Activated naive CD4-positive, alpha-beta T cell treated with anti-CD3 and anti-CD28 coated beads, Interleukin-2, amount 50 U/mL, for 72 hours (primary cell): ENCODE measurements at places on chromosomes 1 and 21.

DNA sequence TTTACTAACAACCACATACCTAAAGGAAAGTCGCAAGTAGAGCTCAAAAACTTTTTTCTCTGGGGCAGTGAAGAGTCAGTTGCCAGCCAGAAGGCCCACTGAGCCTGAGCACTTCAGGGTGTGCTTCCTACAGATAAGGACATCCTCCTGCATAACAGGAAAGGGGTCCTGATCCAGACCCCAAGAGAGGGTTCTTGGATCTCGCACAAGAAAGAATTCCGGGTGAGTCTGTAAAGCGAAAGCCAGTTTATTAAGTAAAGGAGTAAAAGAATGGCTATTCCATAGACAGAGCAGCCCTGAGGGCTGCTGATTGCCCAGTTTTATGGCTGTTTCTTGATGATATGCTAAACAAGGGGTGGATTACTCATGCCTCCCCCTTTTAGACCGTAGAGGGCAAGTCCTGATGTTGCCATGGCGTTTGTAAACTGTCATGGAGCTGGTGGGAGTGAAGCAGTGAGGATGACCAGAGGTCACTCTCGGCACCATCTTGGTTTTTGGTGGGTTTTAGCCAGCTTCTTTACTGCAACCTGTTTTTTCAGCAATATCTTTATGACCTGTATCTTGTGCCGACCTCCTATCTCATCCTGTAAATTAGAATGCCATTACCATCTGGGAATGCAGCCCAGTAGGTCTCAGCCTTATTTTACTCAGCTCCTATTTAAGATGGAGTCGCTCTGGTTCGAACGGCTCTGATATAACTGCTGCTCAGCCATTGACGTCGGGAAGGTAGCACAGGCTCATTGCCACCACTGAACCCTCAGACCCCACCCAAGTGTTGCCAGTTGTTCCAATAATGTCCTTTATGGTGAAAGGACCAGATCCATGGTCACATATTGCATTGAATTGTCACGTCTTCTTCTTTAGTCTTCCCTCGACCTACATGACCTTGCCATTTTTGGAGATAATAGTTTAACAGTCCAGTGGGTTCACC, 96.6 kb upstream of the ERRFI1 start:
- DNase-seq = no peak

DNA sequence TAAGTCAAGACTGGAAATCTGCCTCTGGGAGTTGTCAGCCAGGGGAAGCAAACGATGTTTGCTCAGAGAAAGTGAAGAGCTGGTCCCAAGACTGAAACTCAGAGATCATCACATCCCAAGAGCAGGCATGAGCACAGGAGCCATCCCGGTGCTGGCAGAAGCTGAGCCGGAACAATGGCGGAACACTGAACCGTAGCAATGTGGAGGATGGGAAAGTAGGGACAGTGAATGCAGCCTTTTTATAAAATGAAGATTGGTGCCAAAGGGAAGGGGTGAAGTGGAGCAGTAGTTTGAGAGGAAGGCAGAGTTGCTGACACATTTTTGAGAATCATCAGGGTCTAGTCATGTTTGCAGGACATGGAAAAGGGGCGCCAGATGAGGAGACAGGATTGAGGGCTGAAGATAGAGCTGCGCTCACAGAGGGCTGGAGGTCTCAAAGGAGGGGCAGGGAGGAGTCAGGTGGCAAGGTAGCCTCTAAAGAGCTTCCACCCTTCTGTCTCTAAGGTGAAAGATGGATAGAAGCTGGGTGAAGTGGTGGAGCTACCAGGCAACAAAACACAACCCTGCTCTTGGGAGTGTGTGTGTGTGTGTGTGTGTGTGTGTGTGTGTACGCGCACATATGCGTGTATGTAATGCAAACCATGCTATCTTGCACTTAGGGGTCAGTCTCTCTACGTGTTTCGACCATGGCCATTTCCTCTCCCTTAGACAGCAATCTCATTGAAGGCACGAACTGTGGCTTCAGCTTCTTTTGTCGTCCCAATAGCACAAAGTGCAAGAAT, 94.3 kb upstream of the IRF2BP2 start:
- no peak for DNase-seq

GRCh38 chr1:110348050-110348449, 8.9 kb downstream of the RBM15 start:
- no peak for DNase-seq

- no peak for DNase-seq
Observed at GRCh38 chr1:193406901-193407300, 220.5 kb upstream of the B3GALT2 start.

GRCh38 chr1:112262316-112262715, 133.7 kb upstream of the CTTNBP2NL start:
- no peak for DNase-seq

GRCh38 chr1:179026813-179027669, 1.3 kb downstream of the FAM20B start:
- DNase-seq = no peak

DNA sequence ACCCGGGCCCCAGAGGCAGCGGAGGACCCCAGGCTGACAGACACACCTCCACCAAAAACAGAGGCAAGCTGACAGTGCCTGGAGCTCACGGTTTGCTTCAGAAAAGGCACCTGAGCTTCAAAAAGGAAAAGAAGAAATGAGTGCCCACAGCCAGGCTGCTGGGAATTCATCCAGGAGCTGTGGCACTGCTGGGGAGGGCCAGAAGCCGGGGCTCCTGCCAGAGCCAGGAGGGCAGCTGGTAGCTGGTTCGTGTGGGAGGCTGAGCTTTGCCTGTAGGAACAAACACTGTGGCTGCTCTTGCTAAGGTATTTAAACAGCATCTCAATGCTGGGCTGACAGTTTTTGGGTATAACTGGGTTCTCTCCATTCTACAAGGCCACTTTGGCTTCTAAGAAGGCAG, 19.5 kb downstream of the KCNJ6 start:
- no peak for DNase-seq

DNA sequence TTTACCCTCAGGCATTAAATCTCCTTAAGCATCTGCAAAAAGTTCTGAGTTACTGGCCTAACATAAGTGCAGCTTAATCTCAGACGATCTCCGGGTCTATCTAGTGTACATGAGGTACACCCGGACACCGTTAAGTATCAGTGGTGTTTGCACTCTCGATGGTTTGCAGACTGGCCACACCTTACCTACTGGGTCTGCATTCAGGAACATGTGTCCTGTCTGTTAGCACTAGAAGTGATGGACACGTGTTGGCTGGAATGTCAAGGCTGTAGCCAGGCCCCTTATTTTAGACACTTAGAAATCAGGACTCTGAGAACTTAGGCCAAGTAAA, 783 bp upstream of the AGL start:
- DNase-seq = no peak

GRCh38 chr1:44723496-44724295, 7.3 kb downstream of the RNU5D-1 start:
- no peak for DNase-seq

- DNase-seq = no peak
Observed at GRCh38 chr1:67460676-67461500, 30.7 kb upstream of the SERBP1 start.

DNA sequence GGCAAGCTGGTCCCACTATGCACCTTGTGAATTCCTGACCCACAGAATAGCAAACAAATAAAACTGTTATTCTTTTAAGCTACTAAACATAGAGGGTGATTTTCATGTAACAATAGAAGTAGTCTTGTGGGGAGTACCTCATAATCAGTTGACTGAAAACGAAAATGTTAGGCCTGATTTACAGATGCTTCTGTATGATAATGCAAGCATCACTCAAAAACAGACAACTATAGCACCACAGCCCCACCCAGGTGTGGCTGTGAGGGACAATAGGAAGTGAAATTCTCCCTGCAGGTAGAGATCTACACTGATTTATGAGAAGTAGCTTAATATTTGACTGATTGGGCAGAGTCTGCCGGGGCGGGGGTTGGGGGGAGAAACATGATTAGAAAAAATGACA, 26.5 kb upstream of the KRTAP19-8 start:
- DNase-seq = no peak

DNA sequence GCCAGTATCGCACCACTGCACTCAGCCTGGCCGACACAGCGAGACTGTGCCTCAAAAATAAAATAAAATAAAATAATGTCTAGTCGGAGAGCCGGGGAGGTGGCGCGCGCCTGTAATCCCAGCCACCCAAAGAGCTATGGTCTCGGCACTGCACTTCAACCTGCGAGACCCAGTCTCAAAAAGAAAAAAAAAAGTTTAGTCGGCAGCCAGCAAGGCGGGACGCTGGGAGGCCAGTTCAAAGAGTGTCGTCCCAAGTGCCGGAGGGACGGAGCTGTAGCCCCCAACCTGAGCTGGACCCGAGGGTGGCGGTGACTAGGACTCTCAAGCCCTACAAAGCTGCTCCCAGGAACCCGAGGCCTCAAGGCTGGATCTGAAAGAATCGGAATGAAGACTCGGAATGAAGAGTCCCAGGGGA, 632 bp upstream of the FALEC start:
- DNase-seq = no peak

DNA sequence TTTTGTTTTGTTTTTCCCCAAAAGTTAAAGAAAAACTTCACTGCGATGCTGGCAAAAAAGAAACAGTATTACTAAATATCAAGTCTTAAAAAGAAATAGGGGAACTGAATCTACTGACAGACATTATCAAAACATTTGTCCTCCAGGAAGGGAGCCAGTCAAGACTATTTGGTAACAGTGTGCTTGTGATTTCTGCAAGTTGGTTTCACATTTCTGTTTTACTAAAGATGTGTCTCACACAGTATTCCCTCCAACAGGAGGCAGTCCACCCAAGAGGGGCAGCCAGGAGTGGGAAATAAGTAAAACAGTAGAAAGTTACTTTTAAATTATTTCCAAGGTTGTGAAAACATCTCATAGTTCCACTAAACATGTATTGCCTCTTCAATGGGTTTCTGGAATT, 74.4 kb upstream of the SDC3 start:
- DNase-seq = no peak

DNA sequence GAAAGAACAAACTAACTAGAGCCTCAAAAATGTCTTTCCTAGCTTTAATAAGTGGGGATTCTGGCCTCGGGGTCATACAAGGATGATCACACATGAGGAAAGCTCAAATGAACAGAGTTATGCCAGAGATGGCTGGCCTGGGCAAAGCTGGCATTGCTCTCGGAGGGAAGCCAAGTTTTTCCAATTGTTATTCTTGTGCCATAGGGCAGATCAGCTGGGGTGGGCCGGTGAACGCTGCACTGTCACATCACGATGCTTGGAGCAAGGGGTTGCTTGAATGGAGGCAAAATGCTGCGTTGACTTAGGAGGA, 75.9 kb upstream of the LYST start:
- no peak for DNase-seq

- no peak for DNase-seq
Observed at GRCh38 chr1:229203030-229203751, 67.7 kb upstream of the RAB4A start.

DNA sequence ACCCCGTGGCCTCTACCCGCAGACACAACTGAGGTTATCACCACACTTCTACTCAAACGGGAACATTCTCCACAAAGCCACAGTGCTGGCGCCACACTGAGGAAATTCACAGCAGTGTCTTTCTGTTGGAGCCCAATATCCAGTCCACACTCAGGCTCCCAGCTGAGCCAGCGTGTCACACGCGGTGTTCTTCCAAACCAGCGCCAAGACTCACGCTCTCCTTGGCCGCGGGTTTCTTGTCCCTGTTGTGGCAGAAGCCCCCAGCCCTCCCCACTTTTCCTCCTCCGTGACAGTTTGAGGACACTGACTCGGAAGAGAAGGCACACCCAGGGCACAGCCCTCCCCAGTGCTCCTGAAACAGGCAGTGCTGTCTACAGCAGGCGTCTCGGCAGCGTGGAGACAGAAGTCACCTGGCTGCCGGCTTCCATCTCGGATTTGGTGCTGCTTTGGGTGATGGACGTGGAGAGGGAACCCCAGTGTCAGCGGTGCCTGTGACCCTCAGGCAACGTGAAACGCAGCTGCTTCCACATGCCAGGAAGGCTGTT, 35.4 kb upstream of the AGPAT3 start:
- no peak for DNase-seq

- DNase-seq = no peak
Observed at GRCh38 chr1:17067465-17068240, 13.8 kb upstream of the SDHB start.

- no peak for DNase-seq
Observed at GRCh38 chr1:226763905-226764264, 24.8 kb upstream of the ITPKB start.

- DNase-seq = no peak
Observed at GRCh38 chr21:31732597-31733550, 956 bp upstream of the SCAF4 start.

DNA sequence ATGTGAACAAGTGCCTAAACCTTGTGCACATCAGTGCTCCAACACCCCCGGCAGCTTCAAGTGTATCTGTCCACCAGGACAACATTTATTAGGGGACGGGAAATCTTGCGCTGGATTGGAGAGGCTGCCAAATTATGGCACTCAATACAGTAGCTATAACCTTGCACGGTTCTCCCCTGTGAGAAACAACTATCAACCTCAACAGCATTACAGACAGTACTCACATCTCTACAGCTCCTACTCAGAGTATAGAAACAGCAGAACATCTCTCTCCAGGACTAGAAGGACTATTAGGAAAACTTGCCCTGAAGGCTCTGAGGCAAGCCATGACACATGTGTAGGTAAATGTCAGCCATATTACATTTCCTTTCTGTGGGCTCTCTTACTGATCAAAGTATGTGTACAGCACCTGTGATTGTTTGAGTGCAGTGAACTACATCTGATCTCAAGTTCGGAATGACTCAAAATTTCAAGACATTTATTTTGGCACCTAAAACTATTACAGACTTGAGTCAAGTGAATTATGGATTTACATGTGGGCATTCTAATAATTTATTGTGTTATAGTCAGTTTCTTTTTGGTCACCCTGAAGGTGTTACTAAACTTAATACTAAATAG, 196.5 kb downstream of the TPR start:
- DNase-seq = no peak

GRCh38 chr1:30384286-30385245, 338.8 kb downstream of the MATN1 start:
- peak; percentile 39 for DNase-seq

DNA sequence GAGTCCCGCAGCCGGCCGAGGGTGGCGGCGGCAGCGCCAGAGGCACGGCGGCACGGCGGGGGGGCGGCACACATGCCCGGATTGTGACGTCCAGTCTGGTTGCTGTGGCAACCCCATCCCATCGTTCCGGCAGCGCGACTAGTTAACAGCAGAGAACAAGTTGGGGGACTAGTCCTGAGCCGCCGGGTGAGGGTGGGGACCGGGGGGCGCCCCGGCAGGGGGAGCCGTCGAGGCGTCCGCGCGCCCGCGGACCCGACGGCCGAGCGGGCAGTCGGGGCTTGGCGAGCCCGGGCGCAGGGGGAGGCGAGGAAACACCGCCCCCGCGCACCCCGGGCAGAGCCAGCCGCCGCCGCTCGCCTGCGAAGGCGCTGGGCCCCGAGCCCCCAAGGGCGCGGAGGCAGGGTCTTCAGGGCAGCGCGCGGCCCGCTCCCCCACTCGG, at the start of gene CHD5:
CHD5 (minus strand) TSS at position 54 of the 439 bp plus-strand sequence. CDS start 298 bp downstream, outside the sequence.
- DNase-seq = no peak

GRCh38 chr1:6208723-6209660, 3.1 kb downstream of the RNF207 start:
- DNase-seq = no peak
